ENCODE measurements at places on chromosomes 3 and 15.

DNA sequence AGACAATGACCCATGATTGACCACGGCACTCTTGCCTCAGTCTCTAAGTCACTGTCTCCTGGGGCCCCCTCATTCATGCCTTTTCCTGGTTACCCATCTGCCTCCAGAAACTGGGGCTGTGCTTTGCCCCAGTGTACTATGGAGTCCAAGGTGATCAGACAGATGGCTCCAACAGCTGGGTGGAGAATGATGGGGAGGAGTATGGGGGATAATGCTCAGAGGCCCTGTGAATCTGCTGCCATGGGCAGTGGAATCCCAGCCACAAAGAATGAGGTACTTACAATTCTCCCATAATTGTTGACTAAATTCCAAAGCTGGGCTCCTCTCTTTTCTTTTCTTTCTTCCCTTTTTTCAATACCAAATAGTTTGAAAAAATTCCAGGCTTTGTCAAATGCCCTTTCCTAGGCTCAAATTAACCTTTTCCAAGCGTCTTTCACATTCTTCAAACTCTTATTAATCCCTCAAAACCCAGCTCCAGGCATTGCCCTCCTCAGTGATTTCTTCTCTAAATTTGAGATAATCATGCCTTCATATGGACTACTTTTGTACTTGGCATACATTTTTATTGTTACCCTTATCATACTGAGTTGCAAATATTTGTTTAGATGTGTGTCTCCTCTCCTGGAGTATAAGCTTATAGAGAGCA lies 148.5 kb upstream of the ICE2 start:
- DNase-seq, result no peak

DNA sequence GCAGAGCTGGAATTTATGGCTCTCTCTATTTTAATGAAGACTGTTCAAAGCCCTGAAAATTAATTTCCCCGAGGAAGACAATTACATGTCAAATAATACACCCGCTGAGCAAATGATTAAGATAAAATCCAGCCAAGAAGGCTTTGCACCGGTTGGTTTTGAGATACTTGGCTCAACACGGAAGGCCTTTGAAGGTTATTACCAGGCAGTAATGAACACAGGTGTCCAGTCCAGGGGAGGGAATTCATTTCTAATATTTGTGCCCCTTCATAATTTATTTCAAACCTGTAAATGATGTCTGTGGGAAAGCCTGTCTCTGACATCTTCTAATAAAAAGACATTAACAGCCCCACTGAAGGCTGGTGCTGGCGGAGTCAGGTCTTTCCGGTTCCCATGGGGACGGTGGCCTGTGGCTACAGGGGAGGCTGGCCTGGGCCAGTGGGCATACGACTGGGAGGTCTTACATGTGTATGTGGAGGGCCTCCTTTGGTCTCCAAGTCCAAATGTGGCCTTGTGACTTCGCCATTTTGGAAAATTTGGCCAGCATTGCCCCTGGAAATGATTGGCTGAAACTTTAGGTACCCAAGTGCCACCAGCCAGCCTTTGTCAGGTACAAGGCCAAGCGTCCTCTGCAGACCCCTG lies 49.9 kb upstream of the IQSEC1 start:
- no peak for DNase-seq

- DNase-seq, result no peak
Observed at GRCh38 chr15:49863431-49864224, 242.8 kb downstream of the DTWD1 start.

- DNase-seq, result no peak
Observed at GRCh38 chr15:88905576-88905975, 7.6 kb downstream of the MFGE8 start.

- DNase-seq, result no peak
Observed at GRCh38 chr3:44012160-44012899, 229.4 kb upstream of the TOPAZ1 start.

DNA sequence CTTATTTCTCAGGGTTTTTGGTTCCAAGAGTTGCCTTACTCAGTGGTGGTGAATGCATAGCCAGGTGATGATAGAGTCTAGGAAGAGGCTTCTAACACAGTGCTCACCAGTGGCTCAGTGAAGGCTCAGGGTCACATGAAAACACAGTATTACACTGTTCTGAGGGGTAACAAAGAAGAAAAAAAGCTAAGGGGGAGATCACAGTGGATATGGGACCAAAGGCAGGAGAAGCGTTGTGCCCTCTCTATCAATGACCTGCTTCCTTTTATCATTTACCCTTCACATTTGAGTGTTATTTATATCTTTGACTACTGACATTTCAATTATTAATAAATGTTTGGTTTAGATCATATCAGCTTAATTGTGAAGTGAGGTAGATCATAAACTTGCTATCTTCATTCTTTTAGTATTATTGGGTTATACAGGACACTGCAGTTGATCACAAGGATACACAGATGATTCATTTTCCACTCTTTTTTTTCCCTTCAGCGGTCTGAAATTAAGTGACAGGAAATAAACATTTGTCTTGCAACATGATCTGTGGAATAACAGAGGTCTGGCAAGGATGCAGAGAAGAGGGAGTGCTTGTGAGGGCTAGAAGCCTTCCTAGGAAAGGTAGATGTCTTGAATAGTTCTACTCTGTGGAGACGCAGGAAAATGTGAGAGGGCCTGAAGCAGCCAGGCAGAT lies 171.7 kb downstream of the C3orf38 start:
- DNase-seq, result no peak

DNA sequence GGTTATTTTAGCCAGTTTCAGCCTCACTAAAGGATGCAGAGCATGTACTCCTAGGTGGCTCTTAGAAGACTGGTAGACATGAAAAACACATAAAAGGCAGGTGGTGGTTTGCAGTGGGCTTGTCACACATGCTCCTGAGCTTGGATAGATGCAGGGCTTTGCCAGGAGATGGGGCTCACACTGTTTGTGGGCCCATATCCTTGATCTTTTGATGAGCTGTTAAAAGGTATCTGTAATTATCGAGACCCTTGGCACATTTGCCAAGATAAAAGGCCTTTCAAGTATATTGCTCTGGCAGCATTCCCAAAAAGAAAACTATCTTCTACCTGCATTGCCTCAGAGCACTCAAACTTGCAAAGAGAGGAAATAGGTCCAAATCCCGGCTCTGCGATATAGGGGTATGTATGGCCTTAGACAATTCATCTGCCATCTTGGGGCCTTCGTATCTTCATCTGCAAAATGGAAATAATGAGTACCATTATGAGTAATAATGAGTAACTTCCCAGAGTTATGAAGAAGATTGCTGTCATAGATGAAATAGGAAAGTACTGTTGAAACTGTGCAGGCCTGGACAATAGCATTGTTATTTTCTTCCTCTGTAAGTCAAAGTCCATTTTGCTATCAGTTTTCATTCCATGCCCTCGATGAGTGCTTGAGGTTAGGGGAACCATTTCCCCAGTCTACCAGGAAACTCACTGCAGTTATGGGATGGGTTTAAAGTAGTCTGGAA lies 172.7 kb downstream of the SYNPR start:
- no peak for DNase-seq

- no peak for DNase-seq
Observed at GRCh38 chr15:25811481-25811906, 51.6 kb downstream of the ATP10A start.

GRCh38 chr3:125032100-125032643 lies 23.6 kb downstream of the HEG1 start:
- no peak for DNase-seq

DNA sequence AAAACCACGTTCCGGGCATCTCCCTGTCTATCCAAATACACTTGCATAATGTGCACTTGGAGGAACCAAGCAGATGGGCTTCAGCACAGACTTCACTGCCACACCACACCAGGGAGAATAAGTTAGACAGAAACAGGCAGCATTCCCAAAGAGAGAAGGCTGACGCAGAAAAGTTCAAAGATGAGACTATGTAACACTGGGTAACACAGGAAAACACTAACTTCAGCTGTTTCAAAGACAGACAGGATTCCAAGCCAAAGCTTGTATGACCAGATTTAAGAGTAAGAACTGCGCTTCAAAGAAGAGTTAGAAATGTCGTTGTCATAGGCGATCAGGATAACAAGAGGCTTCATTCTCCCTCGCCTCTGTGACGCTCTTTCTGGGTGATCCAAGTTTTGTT lies 19.9 kb downstream of the SLC51A start:
- DNase-seq, result no peak

DNA sequence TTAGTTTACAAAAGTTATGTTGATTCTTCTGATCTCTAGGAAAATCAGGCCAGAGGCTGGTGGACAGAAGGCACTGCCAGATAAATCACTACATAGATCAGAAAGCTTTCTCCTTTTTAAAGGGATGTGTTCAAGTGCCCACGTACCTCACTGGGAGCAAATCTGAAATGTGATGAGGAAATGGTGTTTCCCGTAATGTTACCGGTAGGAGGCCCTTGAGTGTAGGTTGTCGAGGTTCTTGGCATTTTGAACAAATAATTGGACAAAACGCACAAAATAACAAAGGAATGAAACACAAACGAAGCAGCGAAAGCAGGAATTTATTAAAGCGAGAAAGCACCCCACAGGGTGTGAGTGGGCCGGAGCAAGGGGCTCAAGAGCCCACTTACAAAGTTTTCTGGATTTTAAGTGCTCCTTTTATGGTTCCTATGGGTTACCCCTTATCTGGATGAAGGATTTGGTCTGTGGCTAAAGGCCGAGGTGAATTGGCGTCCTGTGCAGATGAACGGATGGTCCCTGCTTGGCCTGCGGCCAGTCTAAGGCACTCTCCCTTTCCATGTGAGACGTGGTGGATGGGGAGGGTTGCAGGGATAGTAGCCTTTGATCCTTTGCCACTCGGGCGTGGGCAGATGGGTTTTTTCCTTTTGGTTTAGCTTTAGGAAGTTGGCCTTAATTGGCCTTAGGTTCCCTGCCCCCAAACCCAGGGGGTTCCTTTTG lies 1.0 kb downstream of the SNX1 start:
- DNase-seq, result no peak
